Thymus (tissue), 14 donors: ENCODE measurements at places on chromosomes 11 and 22. TPM values are rescaled to one million over a fixed set of nuclear protein-coding genes. Genes with fewer than 3 reads are reported as not detected.

DNA sequence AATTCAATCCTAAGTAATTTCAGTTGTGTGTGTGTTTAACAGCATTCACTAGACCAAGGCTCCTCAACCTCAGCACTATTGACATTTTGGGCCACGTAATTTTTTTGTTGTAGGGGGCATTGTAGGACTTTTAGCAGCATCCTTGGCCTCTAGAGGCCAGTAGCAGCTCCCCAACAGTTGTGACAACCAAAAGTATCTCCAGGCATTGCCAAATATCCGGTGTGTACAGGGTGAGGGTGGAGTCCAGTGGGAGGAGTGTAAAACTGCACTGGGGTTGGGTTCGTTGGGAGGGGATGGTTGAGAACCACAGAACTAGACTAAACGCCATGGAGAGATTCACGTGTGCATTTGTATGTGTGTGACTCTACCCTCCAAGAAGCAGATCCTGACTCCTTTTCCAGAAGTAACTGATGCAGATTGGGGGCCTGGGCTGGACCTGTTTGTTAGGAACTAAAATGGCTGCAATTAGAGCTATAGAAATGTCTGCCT is 5.9 kb upstream of the PHF21A start:
- DNase-seq = no peak

GRCh38 chr22:46848197-46848596 is 85.7 kb downstream of the TBC1D22A start:
- DNase-seq = no peak

DNA sequence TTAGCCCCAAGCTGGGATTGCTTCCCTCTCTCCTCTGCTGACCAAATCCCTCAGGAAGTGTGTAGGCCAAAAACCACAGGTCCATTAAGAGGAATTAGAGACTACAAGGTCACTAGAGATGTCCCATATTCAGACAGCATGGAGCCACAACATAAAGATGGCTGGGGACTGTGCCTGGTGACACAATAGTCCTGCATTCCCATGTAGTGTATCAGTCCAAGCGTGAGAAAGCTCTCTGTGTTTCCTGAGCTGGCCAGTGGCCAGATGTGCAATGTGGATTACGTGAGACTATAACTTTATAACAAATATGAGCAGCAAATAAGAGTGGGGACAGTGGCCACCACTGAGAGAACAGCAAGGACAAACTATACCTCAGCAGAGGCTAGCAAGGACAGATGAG is 7.6 kb upstream of the MS4A10 start:
- no peak for DNase-seq

- DNase-seq = peak; percentile 86
Observed at GRCh38 chr11:102452461-102453301, at the start of gene TMEM123. TMEM123 (minus strand) TSS chr11:102452765; CDS start chr11:102452623, 142 bp downstream.

FJX1 gene
- polyA plus RNA-seq = 4.2 TPM

APOL3 gene
- polyA plus RNA-seq = 42.6 TPM

GRAMD1B gene
- 4.8 TPM for polyA plus RNA-seq

MEI1 gene
- polyA plus RNA-seq = 14.7 TPM
